M059J (cell line): ENCODE measurements at places on chromosomes 6 and 20.

- no peak for DNase-seq
Measured at GRCh38 chr6:20969551-20969950, 435.3 kb downstream of the CDKAL1 start.

DNA sequence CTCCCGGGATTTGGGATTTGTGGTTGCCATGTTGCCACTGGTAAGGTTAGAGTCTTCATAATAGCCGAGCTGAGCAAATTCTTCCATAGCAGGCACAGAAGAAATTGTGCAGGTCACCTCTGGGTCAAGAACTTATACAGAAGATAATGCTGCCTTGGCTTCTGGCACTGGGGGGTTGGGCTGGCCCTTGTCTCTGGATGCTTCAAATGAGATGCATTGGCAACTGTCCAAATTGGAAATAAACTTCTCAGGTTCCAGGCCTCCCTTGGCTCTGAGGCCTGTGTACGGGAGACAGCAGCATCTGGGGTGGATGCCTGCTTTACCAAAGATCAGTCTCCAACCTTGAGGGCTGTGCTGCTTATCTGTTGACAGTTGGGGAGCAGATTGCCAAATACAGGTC lies 26.2 kb downstream of the MYO6 start:
- DNase-seq = peak; percentile 55

DNA sequence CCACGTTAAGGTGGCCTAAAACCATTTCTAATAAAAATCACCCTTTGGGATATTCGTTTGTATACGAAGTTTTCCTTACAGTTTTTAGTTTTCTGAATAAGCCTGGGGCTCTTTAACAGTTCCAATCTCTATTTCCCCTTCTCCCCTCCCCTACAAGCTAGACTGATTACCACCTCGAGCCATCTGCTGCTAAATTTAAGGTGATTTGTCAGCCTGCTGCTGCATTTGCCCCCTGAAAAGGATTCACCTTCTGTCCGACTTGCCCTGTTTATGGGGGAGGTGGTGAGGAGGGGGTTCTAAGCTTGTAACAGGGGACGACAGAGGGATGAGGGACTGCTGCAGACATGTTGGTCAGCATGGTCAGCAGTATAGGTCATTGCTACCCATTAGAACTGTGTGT lies 146.3 kb downstream of the JARID2 start:
- no peak for DNase-seq

DNA sequence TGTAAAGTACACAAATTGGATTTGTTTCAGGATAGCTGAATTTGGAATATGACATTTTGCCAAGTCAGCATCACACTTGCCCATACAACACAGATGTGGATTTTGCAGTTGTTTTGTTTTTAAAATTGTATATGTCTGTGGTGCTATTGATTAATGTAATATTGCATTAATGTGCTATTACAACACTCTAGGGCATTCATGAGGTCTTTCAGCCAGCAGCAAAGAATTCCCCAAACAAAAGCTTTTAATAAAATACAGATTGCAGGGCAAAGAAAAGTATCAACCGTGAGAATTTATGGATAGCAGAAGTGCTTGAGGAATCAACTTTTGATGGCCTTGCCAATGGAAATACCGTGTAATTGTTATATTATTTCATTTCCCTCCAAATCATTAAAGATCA lies 144.9 kb downstream of the AIG1 start:
- DNase-seq = no peak

GRCh38 chr6:151002491-151002935 lies 137.0 kb downstream of the MTHFD1L start:
- no peak for DNase-seq

DNA sequence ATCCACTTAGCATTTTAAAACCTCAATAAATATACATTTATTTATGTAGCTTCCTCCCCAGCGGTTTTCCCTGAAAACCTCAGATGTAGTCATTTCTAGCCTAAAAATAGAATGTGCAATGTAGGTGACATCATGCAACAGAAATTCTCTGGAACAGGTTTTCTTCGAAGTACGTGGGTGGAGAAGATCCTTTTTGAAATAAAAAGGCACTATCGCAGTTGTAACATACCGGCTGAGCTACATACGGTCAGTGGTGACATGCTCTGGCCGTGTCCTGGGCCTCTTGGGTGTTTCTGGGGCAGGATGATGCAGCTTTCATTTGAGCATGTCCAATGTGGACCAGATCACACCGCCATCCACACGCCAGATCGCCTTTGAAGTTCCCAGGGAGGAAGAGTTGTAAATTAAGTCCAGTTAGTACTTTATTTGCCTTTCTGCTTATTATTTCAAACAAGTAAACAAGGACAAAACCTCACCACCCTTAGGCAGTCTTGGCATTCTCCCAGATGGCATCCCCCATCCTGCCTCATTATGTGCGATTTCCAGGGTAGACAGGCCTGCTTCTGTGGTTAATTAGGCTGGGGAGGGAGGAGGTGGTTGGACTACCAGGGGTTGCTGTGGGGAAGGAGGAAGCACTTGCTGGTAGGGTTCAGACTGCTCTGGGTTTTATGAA lies 109.5 kb upstream of the CLDN20 start:
- peak; percentile 92 for DNase-seq

DNA sequence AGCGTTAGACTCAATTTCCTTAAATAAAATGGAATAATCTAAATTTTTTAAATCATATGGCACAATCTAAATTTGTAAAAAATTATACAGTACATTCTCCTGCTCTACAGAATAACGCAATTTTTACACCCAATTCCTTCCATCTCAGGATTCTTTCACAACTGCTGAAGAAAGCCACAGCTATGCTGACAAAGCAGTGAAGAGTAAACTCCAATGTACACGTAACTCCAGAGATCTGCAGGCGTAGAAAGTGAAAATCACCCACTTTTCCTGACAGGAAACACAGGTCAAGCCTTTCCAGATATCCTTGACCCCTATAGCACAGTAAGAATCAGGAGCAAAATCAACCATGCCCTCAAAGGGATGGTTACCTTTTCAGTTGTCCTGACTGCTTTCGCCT lies 27.4 kb downstream of the EPHA7 start:
- DNase-seq = no peak
